Activated gamma-delta T cell treated with Interleukin-2 at 50 U/mL for 16 hours (primary cell): ENCODE measurements at places on chromosomes 5 and 9.

- no peak for DNase-seq
These were observed 35.5 kb upstream of the ADAMTSL1 start for GRCh38 chr9:18438300-18438925.

- DNase-seq: no peak
These were observed 7.3 kb upstream of the DHFR start for GRCh38 chr5:80662108-80662507.

DNA sequence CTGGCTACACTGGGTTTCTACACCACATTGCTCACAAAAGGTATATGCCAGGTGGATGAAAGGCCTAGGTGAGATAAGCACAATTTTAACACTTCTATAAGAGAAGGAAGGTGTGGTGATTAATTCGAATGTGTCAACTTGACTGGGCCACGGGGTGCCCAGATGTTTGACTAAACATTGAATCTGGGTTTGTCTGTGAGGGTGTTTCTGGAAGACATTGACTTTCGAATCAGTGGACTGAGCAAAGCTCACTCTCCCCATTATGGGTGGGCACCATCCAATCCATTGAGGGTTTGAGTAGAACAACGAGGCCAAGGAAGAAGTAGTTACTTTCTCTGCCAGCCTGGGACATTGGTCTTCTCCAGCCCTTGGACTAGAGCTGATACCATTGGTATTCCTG, 78.2 kb upstream of the COL5A1 start:
- DNase-seq: no peak

GRCh38 chr5:116137544-116138378, 52.9 kb downstream of the COMMD10 start:
- no peak for DNase-seq

DNA sequence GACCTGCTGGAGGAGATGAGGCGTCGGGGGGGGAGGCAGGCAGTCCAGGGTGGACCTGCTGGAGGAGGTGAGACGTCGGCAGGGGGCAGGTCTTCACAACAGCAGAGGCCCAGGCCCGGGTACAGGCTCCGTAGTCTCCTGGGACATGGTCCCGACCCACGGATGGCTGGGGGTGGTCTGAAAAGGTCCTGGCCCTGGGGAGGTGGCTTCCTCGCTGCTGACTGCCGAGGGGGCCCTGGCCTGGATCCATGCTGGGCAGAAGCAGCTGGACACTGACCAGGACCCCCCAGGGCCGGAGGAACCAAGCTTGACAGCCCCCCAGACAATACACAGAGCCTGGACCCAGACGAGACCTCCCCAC, 8.5 kb downstream of the EGFL7 start:
- DNase-seq: no peak

DNA sequence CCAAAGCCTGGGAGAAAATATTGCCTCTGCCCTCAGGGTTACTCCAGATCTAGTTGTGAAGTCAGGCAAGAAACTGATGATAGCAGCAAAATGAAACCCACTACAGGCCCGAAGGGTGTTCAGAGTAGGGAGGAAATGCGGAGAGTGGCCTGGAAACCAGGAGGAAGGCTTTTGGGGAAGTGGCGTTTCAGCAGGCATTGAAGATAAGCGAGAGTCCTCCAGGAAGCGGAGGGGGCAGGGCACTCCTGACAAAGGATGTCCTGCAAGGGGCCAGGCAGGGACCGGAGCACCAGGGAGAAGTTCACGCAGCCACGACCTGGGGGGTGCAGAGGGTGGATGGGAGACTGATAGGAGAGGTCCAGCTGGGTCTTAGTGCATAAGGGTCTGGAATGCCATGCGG, 7.8 kb upstream of the FOXI1 start:
- no peak for DNase-seq

- no peak for DNase-seq
These were observed 13.5 kb downstream of the GAPT start for GRCh38 chr5:58504766-58505165.

DNA sequence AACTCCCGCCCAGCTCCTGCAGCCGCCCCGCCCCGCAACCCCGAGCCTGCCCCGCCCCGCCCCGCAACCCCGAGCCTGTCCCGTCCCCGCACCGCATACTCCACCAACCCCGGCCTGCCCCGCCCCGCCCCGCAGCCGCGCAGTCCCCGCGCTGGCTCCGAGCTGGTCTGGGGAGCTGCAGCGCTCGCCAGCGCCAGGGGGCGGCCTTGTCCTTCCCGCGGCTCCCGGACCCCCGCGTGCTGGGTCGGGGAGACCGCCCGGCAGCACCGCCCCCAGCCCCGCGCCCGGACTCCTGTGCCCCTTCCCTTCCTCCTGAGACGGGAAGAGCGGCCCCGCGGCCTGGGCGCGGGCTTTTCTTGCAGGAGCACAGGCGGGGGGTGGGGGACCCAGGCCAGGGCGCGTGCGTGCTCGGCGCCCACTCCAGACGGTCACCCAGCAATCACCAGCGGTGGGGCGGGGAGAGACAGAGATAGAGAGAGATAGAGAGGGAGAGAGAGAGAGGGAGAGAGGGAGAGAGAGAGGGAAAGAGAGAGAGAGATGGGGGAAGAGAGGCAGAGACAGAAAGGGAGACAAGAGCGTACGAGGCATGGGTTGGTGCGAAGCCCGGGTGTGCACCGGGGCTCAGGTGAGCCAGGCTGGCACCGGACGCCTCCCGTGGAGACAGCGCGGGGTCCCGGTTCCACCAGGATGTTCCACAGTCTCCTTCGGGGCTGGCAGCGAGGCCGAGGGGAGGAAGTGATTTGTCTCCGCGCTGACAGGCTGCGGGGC, 14.7 kb upstream of the TMEM250 start:
- DNase-seq: no peak

DNA sequence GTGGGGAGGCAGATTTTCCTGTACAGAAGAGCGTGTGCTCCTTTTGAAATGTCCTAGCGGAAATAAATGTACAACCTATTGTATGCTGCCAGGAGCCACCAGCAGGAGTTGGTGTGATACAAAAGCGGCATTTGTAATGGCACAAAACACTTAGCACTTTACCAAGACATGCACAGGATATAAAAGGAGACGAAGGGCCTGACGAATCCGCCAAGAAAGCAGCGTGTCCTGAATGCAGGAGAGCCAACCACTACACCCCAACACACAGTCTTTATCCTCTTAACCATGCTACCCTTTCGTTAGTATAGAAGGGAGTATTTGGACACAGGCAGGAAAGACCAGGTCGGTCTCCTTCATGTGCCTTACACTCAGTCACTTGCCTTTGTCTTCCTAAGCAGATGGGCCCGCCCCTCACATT, 218.1 kb downstream of the TRIM32 start:
- DNase-seq: no peak

DNA sequence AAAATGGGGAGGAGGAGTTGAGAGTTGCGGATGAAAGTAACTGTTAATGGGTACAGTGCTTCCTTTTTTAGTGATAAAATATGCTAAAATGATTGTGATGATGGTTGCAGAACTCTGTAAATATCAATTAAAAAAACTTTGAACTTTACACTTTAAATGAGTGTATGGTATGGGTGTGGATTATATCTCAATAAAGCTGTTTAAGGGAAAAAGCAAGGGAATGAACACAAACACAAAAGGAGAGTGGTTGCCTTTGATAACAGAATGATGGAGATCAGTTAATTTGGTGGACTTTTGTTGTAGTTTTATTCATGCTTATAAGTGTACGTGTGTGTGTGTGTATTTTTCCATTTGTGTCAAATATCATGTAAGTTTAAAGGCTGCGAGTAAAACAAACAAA, 186.1 kb downstream of the ZNF608 start:
- DNase-seq: no peak

DNA sequence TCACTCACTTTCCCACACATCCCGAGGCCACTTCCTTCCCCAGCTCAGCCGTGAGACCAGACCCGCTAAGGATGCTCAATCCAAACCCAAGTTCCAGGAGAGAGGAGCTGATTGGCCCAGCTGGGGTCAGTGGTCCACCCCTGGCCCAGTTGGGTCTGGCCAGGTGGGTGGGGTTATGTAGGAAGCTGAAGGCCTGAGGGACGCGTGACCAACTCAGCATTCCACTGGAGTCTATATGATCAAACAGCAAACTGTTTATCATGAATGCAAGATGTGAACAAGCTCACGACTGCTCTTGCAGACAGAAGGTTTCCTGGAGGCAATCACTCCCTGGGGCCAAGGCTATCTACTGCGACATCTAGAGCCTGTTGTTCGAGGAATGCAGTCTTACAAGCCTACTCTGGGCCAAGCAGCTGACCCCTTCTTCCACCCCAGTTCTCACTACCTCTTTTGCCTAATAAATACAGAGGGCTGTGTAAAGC, 4.9 kb upstream of the RAPGEF1 start:
- DNase-seq: no peak

- no peak for DNase-seq
These were observed 6.0 kb downstream of the MRPS30 start for GRCh38 chr5:44814761-44815160.

- no peak for DNase-seq
These were observed 151.7 kb downstream of the SNX18 start for GRCh38 chr5:54669285-54669684.

- DNase-seq: peak; percentile 70
These were observed 12.8 kb upstream of the NDFIP1 start for GRCh38 chr5:142095651-142096330.

GRCh38 chr9:126379661-126380360, 53.2 kb downstream of the MVB12B start:
- no peak for DNase-seq

GRCh38 chr5:126676195-126676624, 75.5 kb downstream of the PHAX start:
- peak; percentile 63 for DNase-seq

GRCh38 chr5:96660971-96661854, 963 bp upstream of the CAST start:
- DNase-seq: peak; percentile 30

DNA sequence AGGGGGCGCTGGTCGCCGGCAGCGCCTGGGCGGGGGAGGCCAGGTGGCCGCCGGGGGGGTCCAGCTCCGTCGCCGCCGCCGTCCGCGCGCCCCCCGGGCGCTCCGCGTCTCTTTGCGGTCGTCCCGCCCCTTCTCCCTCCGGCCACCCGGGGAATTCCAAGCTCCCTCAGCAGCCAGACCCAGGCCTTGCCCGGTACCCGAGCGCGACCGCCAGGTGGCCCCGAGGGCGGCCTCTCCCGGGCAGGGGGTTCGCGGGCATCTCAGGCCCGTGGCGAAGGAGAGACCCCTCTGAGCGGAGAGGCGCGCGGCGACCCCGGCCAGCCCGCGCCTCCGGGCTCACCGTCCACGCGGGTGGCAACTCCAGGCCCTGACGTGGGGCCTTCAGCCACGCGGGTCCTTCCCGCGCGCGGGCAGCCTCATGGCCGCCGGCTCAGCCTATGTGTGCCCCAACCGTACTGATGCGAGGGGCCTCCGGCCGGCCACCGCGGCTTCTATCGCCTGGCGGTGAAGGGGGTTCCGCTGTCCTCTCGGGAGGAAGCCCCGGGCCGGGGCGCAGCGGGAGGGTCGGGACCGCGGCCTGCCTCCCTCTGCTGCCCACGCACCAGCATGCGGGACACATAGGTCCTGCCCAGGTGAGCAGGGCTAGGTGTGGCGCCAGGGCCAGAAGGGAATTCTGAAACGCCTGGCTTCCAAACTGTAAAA, 529 bp upstream of the NRARP start:
- DNase-seq: no peak

DNA sequence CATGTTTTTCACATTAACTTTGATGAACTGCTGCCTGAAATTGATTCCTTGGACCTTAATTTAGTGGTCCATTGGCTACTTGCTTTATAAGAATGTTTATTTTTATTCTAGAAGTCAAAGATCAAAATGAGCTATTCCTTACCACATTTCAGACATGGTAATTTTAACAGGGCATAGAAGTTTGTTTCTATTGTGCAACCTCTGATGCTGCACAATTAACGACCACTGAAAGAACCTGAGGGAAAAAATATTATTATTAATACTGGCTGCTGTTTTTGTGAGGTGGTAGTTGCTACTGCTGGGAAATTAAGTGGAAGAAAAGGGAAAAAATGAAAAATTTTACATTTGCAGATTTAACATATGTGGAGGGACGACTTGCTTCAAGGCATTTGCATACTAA, 37.9 kb upstream of the RAB3C start:
- no peak for DNase-seq

DNA sequence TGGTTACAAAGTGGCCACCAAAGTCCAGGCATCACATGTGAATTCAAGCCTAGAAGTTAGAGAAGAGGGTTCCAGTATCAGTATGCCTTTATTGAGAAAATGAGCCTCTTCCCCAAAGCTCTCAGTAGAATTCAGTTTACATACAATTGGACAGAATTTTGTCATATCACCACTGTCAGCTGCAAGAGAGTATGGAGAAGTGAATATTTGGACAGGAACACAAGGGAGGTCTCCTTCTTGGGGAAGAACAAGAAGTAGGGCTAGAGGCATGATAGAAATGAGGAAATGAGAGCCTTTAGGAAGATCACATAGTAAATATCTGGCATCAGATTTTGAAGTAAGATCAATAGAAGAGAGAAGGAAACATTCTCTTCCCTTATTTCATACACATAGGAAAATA, 27.8 kb upstream of the VLDLR start:
- DNase-seq: no peak

- DNase-seq: no peak
These were observed 99.4 kb downstream of the CSNK1G3 start for GRCh38 chr5:123611406-123611709.

DNA sequence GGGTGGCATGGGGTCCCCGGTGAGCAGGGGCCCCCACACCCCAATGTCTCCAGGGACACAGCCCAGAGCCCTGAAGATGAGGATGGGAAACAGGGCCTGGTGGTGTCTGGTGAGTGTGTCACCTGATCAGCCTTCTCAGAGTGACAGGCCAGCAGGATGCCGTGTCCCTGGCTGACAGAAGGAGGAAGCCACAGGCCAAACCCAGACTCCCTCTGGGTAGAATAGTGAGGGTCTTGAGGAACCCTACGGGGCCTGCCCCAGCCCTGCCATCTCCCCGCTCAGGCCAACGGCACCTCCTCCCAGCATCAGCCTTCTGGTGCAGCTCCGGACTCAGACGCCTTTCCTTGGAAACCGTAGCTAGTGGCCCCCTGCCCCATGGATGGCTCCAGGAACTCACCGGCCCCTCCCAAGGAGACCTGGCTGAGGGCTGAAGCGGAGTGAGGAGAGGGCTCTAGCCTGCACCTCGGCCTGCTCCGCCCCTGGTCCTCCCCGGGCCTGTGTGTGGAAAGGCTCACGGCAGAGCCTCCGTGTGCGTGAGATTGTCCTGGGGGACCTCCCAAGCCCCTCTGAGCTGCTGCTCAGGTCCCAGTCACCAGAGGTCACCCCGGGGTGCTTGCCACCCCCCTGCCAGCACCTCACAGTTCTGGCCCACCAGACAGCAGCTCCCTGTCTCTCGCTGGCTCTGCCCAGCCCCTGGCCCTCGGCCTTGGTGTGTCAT, 6.0 kb downstream of the RALGDS start:
- no peak for DNase-seq
